ENCODE measurements at places on chromosomes 5 and 9.

- DNase-seq = no peak
Measured at GRCh38 chr5:154570572-154571324, 92.7 kb upstream of the HAND1 start.

DNA sequence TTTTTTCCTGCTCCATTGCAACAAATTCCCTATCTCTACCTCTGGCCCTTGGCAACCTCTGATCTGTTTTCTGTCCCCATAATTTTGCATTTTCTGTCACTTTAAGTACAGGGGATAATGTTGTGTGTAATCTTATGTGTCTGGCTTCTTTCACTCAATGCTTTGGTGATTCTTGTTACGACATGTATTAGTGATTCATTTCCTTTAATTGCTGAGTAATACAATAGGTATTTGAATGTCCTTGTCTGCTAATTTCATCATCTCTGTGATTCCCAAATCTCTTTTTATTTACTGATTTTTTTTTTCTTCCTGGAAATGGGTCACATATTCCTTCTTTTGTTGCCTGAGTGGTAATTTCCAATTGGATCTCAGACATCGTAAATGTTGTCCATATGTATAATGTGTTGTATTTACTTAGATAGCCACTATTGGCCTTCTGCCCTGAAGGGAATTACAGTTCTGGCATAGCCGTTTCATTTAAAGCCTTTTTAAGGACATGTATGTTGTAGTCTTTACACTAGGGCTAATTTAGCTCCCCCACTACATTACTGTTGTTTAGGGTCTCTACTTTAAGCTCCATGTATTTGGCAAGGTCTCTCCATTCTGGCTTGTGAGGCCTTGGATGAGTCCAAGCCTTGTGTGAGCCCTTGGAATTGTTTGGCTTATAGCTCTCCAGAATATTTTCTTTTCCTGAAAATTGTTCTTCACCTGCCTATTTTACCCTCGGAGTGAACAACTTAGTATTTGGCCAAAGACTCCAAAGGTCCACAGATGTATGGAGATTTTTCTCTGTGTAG is 683.8 kb downstream of the LRRC70 start:
- DNase-seq = no peak

- no peak for DNase-seq
Measured at GRCh38 chr5:110823571-110823970, 84.8 kb downstream of the SLC25A46 start.

- DNase-seq = no peak
Measured at GRCh38 chr5:139181835-139182452, 16.2 kb downstream of the SIL1 start.

DNA sequence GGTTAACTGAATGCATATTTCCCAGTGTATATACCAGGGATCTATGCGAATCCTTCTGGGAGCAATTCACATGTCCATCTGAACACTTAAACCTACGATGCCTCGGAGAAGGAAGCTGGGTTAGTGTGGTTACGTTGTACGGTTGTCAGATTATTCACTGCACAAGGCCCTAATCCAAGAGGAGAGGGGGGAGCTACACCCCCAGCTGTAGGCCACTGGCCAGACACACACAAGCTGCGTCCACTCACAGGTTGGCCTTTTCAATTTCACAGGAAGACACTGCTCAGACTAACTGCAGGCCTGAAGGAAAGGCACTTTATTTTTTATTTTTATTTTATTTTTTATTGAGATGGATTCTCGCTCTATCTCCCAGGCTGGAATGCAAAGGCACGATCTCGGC is 184.5 kb upstream of the GNA14 start:
- no peak for DNase-seq

- no peak for DNase-seq
Measured at GRCh38 chr5:125607018-125607417, 816.2 kb upstream of the GRAMD2B start.

DNA sequence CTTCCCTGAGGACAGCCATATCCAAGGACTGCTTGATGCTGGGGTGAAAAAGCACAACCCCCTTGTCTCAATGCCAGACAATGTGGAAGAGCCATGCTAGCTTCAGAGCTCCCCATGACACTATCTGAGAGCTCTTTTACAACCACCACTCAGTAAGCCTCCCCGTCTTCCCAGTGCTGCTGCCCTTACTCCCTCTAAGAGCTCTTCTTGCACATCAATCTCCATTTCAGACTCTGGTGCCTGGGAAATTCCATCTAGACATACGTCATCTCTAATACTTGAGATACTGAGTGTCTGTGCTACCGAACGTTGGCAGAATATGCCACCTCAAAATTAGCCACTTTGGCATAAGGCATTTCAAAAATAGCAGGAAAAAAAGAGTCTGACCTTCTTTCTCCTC is 94.5 kb downstream of the EDIL3 start:
- DNase-seq = no peak

GRCh38 chr9:32516241-32516640 is 9.8 kb downstream of the RIGI start:
- no peak for DNase-seq

- DNase-seq = no peak
Measured at GRCh38 chr9:13364271-13365000, 84.9 kb upstream of the MPDZ start.
